ENCODE measurements at places on chromosomes 4 and X.
A peak's percentile ranks its signal among the peaks of the same experiment; 100 is the strongest.

GRCh38 chr4:1792832-1793495, at the start of gene FGFR3:
Gene FGFR3 (plus strand): TSS chr4:1793293. CDS start chr4:1793935, 642 bp downstream.
- peak; percentile 74 for DNase-seq

DNA sequence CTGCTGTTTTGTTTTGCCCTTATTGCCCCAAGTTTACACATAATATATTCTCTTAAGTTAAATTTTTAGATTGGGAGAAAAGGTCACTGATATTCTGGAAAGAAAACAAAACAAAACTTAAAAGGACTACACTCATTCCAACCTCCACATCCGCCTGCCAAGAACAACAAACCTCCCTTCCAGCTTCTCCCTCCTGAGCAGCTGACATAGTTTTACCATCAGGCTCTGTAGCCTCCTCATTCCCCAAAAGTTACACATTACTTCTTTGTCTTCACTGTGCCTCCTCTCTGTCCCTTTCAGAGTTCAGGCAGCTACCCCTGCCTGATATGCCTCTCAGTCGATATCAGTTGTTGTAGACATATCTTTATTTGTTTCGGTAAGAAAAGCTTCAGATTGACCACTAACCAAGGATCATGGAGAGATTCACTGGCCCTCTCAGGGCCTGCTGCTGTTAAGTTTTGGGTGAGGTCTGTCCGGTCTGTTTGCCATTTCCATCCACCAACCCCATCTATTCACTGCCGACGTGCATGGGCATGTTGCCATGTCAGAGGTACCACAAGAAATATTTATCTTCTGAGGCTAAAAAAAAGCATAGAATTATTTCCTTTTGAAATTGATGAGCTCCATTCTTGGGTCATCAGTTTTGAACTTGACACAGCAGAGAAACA, 164.1 kb downstream of the GASK1B start:
- DNase-seq = no peak

- no peak for DNase-seq
Measured at GRCh38 chr4:55312489-55313101, 33.4 kb upstream of the SRD5A3 start.

DNA sequence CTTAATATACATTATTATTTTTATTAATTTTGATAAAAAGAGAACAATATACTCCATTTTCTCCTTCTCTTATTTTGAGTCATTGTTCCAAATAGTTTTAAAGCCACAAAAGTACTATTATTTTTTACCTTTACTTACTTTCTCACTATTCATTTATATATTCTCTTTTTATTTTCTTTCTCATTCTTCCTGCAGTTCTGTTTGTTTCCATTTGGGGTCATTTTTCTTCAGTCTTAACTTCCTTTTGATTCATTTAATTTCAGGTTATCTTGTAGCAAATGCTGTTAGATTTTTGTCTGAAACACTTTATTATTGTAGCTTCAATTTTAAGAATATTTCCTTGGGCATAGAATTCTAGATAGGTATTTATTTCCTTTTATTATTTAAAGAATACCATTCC, 438.6 kb upstream of the EPHA5 start:
- DNase-seq = no peak

DNA sequence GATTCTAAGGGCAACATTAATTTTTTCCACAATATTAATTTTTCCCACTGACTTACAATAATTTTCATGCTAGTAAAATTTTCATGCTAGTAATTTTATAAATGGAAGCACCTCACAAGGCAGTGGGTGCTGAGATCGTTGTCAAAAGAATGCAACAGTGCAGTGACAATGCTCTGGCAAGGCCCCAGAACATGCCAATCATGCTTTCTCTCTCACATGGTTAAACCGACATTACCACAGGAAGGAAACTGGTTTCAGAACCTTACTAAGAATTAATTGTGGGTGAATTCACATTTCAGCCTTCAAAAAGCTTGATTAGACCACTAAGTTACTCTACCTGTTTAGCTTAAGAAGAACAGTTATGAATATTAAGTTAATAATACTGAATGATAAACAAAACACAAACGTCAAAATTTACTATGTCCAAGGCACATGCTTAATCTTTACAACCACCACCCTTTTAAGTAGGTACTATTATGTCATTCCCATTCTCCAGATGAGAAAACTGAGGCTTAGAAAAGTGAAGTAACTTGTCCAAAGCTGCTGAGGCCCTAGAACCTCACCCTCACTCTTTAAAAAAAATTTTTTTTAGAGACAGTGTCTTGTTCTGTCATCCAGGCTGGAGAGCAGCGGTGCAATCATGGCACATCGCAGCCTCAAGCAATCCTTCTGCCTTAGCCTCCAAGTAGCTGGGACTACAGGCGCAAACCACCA, 10.0 kb upstream of the OPHN1 start:
- DNase-seq = no peak

- DNase-seq = no peak
Measured at GRCh38 chr4:1244978-1245471, 3.9 kb downstream of the CTBP1 start.

DNA sequence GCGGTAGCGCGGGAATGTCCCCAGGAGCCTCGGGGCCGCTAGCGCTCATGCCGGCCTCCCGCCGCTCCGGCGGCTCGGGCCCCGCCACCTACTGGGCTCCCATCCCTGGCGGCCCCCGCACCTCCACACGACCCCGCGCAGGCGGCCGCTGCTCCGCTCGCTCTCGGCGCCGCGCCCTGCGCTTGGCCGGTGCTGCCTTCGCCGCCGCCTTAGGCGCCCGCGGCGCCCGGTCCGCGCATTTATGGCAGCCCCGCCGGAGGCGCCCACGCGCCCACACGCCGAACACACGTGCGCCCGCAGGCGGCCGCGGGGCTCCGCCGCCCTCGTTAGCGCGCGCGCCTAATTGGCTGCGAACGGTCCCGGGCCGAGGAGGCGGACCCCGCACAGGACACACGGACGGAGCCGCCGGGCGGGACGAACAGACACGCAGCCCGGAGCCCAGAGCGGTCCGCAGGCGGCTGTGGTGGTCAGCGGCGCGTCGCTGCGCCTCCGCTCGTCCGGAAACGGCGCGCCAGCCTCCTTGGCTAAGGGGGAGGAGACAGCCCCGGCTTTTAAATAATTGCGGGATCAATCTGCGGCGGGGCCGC, at the start of gene NKX1-1:
TSS of gene NKX1-1 (minus strand) at position 49 of the 587 bp plus-strand sequence. CDS start at position 49, 0 bp downstream.
- no peak for DNase-seq

DNA sequence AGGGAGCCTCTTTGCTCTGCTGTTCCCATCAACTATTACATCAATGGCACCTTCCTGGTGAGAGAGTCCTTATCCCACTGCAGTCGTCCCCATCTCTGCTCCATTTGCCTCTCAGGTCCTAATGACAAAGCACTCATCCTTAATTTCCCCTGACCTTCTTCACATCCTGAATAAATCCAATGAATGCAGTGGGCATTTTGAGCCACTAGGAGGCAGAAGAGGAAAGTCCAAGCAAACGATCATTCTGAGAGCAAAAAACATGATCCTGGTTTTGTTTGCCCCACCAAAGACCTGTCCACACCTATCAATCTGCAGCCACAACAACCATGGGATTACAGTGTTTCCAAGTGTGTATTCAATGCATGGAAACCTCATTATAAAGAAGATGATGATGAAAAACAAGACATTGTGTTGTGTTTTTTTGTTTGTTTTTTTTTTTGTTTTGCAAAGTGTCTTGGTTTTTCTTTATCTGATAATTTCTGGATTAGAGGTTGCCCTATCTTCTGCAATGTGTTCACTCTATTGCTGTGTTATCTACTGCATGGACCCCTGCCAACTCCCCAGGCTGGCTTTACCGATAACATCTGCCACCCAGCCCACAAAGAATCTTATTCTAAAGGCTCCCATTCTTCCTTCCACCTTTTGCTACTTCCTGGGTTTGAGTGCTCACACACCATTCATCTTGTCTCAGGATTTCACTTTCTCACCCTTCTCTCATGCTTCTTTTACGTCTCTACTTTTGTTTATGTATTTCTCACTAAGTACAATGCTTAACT, 207.2 kb downstream of the NLGN4X start:
- DNase-seq = no peak

GRCh38 chrX:124010157-124010556, 48.7 kb downstream of the STAG2 start:
- DNase-seq = no peak
